ENCODE measurements at places on chromosomes 4 and X.

- no peak for DNase-seq
Measured at GRCh38 chr4:92501456-92501855, 197.7 kb downstream of the GRID2 start.

- no peak for DNase-seq
Measured at GRCh38 chrX:67724359-67725110, 180.7 kb downstream of the AR start.

GRCh38 chr4:123876671-123877101, 480.1 kb downstream of the SPRY1 start:
- DNase-seq: no peak

DNA sequence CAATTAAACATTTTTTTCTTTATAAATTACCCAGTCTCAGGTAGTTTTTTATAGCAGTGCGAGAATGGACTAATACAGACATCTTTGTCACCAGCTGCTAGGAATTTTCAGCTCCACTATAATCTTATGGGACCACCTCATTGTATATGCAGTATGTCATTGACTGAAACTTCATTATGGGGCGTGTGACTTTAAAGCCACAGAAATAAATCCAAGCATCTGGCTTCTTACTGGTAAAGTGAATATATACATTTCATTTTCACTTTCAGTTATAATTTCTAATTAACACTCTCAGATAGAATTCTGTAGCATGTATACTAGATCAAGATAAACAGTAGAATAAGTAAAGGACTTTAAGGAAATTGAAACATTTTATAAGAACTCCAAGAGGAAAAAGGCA, 21.9 kb downstream of the IL15 start:
- no peak for DNase-seq

GRCh38 chrX:349702-350101, 31.1 kb upstream of the GTPBP6 start:
- no peak for DNase-seq
